ENCODE measurements at places on chromosomes 4 and X.

GRCh38 chr4:18404642-18405041, 383.1 kb upstream of the LCORL start:
- DNase-seq, result no peak

GRCh38 chr4:38800366-38800765, 4.2 kb downstream of the TLR1 start:
- no peak for DNase-seq

DNA sequence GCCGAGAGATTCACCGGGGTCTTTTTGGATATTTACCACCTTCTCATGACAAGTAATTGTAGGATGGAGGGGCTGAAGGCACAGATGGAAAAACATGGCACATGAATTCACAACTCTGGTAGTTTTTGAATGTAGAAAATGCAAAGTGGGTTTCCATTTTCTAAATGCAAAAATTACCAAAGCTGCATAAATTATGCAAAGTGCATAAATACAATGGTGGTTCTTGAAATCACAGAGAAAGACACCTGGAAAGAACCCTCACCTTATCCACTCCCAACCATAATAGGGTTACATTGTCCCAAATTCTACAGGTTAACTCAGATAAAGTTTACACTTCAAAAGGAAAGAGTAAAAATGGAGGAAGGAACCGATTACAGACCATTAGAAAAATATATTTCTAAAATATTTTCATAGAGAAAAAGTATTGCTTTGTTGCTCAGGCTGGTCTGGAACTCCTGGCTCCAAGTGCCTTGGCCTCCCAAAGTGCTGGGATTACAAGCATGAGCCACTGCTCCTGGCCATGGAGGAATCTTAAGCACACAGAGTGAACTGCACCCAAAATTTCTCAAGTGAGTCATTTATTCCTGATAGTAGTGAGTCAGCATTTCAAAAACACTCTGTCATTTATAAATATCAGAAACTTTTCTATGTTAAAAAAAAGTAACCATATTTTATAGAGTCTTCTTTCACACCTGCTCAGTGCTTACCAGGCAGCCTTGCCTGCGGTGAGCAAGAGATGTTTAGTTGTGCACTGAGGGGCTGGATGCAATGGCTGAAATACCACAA, 101.4 kb downstream of the FIP1L1 start:
- no peak for DNase-seq

GRCh38 chrX:135213200-135213844, 38.5 kb upstream of the ETDA start:
- DNase-seq, result no peak

DNA sequence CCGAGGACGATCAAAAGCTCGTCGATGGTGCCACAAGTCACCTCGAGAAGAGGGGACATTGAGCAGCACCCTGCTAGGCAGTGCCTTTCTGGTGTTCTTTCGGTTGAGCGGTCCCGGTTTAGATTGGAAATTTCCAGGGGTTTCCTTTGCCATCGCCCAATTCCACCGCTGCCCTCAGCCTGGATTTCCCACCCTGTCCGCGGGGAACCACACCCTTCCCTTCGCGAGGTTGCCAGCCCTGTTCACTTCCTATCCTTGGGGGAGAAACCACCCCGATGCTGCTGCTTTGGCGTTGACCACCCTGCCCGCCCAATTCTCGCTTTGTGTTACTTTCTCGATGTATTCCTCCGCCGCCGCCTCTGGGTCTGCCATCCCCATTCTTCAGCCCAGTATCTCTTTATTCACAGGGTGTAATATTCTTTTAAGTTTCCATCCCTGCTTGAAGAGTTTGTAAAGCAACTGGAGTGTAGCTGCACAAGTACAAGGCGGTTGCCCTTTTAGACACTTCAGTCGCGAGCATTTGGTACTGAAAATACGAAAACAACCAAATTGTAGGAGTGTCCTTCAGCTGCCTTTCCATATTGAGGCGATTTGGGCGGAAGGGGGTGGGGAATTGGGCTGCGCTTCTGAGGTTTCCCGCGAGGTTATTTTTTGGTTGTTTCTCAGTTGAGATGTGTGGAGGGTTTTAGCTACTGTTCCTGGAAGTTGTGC, 1.1 kb downstream of the OGT start:
- no peak for DNase-seq

Data from RWPE2 (cell line).